ENCODE measurements at places on chromosomes 12 and 14.

DNA sequence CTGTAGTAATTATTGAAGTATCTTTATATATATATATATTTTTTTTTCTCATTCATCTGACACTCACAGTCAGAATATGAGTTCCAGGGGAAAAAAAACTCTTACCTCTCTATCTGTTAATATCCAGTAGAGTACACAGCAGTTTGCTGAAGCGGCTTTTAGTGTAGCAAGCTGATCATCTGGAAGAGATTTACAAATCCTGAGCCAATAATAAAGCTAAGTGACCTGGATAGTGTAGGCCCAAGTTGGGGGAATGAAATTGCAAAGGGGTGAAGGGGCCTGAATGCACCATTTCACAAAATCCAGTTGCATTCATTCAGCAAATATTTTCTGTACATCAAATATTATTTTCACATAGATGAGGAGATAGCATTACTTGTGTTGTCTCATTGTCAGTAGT is 234.6 kb upstream of the FLRT2 start:
- no peak for DNase-seq

- no peak for DNase-seq
Measured at GRCh38 chr14:49851813-49852212, 775 bp downstream of the NEMF start.

GRCh38 chr12:2353691-2354090 is 300.9 kb downstream of the CACNA1C start:
- no peak for DNase-seq

DNA sequence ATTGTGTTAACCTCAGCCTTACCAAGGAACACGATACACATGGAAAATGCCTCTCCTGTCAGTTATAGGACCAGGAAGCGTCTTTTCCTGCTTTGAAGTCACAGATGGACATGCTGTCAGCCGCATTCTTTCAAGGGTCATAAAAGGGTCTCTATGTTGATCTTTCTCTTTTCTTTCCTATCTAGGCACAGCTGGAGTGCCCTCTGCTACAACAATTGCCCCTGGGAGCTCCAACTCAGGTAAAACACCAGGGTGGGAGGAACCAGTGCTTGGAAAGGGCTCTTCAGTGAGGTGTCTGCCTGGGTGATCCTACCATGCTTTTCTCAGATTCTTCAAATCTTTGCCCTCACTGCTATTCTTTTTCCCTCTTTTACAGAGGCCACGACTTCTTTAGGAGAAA is 157.4 kb upstream of the CNTN1 start:
- no peak for DNase-seq

GRCh38 chr12:101794574-101794973 is 36.2 kb downstream of the GNPTAB start:
- DNase-seq: no peak

DNA sequence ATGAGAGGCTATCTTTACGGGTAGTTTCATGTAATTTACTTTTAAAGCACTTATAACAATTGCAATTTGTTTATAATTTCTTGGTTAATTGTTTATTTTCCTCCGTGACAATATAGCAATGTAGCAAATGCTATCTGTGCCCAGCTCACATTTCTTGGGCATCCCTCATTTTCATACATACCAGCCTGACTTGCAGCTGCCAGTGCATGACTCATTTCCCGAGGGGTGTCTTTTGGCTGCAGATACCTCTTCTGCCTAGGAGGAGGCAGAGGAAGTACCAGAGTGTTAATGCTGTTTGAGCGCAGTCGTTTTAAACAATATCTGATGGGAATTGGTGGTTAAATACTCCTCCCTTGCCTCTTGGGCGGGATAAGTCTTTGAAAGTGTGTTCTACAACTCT is 104.2 kb upstream of the ABCD2 start:
- no peak for DNase-seq

DNA sequence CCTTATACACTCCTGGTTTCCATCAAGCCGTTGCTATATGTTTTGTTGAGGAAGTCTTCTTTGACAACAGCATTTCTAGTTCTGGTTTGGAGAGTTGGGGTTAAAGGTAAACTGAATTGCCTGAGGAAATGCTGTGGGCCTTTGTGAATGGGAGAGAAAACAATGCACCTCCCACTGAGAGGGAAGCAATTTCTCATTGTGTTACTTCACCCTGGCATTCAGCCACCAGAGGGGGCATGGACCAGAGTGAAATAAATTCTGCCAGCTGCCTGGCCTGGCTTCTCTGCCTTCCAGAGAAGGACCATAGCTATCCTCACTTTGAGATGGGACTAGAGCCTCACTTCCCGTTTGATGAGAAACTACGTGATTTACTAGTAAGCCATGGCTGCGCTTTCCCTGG is 475.3 kb downstream of the EGLN3 start:
- no peak for DNase-seq

DNA sequence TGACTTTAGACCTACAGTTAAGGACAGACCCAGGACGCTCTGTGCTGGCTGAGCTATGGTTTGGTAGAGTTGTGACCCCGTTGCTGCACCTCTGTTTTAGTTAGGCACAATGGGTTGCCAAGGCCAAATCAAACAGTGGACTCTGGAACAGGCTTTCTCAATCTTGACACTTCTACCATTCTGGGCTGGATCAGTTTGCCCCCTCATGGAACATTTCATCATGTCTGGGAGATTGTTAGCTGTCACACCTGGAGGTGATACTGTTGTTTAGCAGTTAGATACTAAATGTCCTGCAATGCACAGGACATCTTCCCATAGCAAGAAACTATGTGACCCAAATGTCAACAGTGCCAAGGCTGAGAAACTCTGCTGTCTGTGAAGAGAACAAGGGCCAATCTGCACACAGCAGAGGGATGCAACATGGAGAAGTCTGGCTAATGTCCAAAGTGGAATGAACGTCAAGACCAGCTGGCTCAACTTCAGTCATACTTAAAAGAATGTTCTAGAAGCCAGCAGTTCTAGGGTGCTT is 65.6 kb upstream of the DICER1 start:
- DNase-seq: no peak

- DNase-seq: no peak
Measured at GRCh38 chr12:42588524-42589464, 752 bp downstream of the PRICKLE1 start.

- no peak for DNase-seq
Measured at GRCh38 chr12:2891240-2892053, 756 bp downstream of the TULP3 start.

DNA sequence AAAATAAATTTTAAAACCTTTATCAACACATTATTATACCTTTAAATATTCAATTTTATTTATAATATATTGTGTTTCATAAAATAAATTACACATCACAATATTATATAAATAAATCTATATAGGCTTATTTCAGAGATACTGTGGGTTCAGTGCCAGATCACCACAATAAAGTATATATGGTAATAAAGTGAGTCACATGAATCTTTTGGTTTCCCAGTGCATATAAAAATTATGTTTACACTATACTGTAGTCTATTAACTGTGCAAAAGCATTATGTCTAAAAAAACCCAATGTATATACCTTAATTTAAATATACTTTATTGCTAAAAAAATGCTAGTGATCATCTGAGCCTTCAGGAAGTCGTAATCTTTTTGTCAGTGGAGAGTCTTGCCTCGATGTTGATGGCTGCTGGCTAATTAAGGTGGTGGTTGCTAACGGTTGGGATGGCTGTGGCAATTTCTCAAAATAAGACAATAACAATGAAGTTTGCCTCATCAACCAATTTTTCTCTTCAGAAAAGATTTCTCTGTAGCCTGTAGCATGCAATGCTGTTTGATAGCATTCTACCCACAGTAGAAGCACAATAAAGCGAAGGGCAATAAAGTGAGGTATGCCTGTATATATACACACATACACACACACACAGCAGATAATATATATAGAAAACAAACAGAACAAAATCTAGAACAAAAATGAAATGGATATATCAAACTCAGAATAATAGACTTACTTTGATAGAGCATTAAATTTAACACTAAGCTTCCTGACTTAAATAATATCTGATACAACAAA is 32.4 kb downstream of the CCDC59 start:
- no peak for DNase-seq

DNA sequence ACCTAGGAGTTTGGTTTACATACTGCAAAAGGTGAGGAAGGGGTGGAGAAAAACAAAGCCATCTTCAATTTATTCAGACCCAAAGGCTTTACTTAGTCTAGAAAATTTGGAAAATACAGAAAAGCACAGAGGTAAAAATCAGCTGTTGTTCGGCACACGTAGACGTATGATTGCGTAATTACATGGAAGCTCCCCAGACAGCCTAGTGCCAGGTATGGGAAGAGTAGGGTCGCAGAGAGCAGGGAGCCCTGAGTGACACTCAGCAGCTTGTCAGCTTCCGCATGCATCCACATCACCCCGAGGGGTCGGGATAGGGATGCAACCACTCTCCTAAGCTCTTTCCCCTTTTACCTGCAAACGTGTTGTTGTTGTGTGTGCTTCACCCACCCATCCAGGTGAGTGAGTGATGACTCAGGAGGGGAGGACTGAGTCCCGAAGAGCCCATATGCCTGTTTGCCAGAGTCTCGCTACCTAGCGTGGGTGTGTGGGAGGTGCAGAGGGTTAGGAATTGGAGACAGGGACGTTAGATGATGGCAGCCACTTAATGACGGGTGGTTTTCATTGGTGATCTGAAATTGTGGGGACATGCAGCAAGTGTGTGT is 20.1 kb downstream of the PIWIL1 start:
- DNase-seq: no peak

DNA sequence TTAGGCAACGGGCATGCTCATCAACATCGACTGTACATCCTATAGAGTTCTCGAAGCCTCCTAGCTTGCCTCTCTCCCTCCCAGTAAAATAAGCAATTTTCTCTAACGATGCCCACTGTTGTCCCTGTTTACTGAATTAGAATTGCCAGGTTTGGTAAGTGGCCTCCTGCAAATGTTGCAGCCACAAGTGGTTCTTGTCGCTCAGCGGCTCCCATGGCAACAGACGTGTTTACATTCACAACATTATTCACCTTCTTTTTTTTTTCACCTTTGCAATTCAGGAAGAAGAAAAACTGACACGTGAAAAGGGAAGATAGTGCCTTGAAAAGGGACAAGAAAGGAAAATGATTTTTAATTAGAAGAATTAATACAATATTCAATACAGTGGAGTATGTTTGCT is 100.9 kb upstream of the PKP2 start:
- DNase-seq: no peak

- no peak for DNase-seq
Measured at GRCh38 chr12:123337070-123337469, 27.6 kb downstream of the SBNO1 start.
